Breast epithelium (tissue), 4 donors: ENCODE measurements at places on chromosomes 6 and 20. TPM values are rescaled to one million over a fixed set of nuclear protein-coding genes. Genes with fewer than 3 reads are reported as not detected.

DNA sequence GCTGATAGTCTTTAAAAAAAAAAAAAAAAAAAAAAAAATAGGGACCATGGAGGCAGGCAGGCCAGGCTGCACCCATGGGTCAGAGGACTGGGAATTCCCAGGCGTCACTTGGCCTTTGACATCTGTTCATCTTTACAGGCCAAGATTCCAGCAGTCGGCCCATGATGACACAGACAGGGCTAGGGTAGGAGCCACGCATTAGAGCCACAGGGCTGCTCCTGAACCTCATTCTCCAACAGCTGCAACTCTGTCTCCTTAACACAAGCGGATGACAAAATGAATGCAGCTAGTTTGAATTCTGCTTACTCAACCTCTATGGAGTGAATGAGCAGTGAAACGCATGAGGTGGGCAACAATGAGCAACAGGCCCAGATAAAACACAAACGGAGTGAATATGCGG lies 126.4 kb downstream of the LY86 start:
- H3K27me3 ChIP-seq, result no peaks in the 10 kb centered on the region
- no peak for DNase-seq
- H3K4me3 ChIP-seq, result no peak overlapping the region
- no peaks in the 10 kb centered on the region for H3K4me1 ChIP-seq
- H3K36me3 ChIP-seq, result no peaks in the 10 kb centered on the region
- no peak overlapping the region for H3K27ac ChIP-seq

Gene BHLHE23
- not detected for total RNA-seq

GRCh38 chr6:164756723-164757122 lies 552.7 kb downstream of the C6orf118 start:
- H3K4me1 ChIP-seq, result no peaks in the 10 kb centered on the region
- H3K36me3 ChIP-seq, result no peaks in the 10 kb centered on the region

Gene OR12D1
- not detected for total RNA-seq

Gene ZBTB22
- total RNA-seq, result 27.2 TPM

GRCh38 chr6:159813781-159814180 lies 13.7 kb downstream of the PNLDC1 start:
- H3K4me3 ChIP-seq, result no peak overlapping the region
- H3K4me1 ChIP-seq, result no peaks in the 10 kb centered on the region
- H3K27me3 ChIP-seq, result no peaks in the 10 kb centered on the region
- H3K36me3 ChIP-seq, result no peaks in the 10 kb centered on the region

DNA sequence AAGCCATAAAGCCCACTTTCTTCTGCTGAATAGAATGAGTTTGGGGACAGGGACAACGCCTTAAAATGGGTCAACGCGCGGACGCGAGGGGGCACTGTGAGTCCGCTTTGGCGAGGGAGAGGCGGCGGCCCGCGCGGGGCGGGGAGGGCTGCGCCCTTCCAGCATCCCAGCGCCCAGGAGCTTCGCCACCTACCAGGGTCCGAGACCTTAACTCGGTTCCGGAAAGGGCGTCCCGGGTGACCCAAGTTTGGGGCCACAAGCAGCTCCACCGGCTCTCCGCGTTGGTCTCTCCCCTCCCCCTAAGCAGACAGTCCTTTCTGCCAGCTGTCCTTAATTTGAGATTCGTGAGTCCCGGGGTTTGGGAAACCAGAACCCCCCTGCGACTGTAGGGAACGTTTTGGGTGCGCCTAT lies 1.8 kb upstream of the SAMD5 start:
- peak overlapping the region; percentile 90 for H3K4me3 ChIP-seq
- H3K36me3 ChIP-seq, result no peaks in the 10 kb centered on the region
- DNase-seq, result peak; percentile 52
- peaks cover 5% of the 10 kb centered on the region for H3K4me1 ChIP-seq

Gene ZNF311
- 2.0 TPM for total RNA-seq

GRCh38 chr20:8932192-8933165 lies 136.4 kb upstream of the PLCB4 start:
- DNase-seq, result no peak
- no peak overlapping the region for H3K4me3 ChIP-seq
- H3K27me3 ChIP-seq, result no peaks in the 10 kb centered on the region
- no peaks in the 10 kb centered on the region for H3K36me3 ChIP-seq
- no peaks in the 10 kb centered on the region for H3K4me1 ChIP-seq

Gene AGPAT4
- total RNA-seq, result 10.5 TPM
